ENCODE measurements at places on chromosomes 11 and 22.

GRCh38 chr11:29962243-29962642, 54.6 kb downstream of the KCNA4 start:
- no peak for DNase-seq

- DNase-seq: no peak
Measured at GRCh38 chr11:128424851-128425285, 162.5 kb downstream of the ETS1 start.

DNA sequence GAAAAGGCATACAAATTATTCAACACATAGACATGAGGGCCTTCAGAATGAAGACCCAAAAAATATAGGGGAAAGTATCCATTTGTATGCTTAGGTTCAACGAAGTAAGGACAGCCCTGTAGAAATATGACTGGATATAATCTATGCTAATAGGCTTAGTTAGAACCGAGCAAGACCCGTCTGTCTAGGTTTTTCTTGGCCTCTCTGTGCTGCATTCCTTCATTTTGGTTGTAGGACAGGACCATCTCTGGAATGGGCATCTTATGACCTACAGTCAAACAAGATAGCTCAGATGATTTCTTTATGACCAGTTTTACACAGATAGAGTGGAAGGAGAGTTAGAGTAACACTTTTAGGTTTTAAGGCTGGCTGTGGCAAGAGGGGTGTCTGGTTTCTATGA, 5.6 kb upstream of the MS4A7 start:
- DNase-seq: no peak

DNA sequence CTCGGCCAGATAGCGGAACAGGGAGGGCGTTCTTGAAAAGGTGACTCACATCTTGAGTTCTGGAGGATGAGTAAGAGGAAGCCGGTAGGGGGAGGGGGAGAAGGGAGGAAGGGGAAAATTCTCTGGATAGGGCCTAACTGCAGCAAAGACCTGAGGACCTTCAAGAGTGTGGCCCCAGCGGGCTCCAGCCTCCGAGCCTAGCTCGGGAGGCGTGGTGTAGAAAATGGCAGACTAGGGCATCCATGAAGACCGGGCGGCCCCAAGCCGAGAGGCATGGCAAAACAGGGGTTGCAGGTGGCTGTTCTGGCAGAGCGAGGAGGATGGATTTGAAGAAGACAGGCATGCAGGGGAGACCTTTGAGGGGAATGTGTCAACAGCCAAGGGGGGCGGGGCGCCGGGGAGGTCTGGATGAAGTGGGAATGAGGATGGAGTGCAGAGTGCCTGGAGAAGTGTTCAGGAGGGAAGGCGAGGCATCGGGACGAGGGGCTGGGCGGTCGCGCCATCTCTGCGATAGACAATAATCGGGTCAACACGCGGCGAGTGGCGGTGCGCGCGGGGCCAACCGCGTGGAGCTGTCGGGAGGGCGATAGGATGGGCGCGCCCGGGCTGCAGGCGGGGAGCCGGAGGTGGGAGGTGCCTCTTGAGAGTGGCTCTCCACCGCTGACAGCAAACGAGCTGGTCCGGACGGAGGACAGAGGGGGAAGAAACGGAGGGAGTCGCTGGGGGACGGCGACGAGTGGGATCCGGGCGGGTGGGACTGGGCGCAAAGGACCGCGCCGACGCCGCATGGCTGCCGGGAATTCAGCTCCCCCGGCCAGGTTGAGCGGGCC, 40.0 kb upstream of the CREB3L1 start:
- peak; percentile 19 for DNase-seq

- no peak for DNase-seq
Measured at GRCh38 chr11:78425399-78426070, 7.9 kb upstream of the GAB2 start.

GRCh38 chr11:27028561-27028965, 12.1 kb upstream of the BBOX1 start:
- DNase-seq: no peak

DNA sequence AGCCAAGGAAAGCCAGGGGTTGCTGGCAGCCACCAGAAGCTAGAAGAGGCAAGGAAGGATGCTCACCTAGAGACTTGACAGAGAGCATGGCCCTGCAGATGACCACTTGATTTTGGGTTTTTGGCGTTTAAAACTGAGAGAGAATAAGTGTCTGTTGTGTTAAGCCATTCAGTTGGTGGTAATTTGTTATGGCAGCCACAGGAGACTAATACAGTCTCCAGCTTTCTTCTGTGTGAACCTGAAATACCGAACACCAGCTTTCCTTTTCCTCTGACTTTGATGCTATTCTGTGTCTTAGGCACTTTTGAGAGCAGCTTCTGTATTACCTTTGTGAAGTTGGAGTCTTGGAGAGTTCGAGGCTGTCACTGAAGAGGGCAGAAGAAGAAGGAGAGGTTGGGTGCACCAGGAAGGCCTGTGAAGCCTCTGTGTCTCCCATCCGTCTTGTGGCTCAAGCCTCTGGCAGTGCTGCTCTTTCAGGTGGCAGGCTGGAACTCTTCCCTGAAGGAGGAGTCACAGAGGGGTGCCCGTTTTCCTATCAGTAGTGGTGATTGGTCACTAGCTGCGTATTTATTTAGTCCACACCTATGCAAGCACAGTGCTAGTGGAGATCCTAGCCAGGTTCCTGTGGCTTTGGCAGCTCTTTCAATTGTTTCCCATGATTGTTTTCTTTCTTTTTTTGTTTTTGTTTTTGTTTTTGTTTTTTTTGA, 2.5 kb downstream of the TBC1D22A start:
- DNase-seq: no peak

DNA sequence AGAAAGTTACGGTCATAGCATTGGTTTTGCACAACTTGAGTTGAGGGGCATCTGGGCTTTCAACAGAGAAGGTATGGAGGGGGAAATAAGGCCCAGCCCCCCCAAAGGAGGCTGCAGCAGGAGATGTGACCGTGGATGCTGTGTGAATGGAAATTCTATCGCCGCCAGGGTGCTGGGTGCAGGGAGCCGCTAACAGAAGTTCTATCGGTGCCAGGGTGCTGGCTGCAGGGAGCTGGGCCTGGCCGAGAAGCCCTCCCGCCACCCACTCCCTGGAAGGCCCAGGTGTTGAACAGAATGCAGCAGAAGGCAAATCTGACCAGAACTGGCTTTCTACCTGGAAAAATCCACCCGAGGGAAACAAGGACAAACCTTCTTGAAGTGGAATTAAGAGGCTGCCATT, 115.0 kb downstream of the SHANK2 start:
- DNase-seq: no peak

GRCh38 chr11:114496915-114497314, 57.6 kb downstream of the REXO2 start:
- no peak for DNase-seq

DNA sequence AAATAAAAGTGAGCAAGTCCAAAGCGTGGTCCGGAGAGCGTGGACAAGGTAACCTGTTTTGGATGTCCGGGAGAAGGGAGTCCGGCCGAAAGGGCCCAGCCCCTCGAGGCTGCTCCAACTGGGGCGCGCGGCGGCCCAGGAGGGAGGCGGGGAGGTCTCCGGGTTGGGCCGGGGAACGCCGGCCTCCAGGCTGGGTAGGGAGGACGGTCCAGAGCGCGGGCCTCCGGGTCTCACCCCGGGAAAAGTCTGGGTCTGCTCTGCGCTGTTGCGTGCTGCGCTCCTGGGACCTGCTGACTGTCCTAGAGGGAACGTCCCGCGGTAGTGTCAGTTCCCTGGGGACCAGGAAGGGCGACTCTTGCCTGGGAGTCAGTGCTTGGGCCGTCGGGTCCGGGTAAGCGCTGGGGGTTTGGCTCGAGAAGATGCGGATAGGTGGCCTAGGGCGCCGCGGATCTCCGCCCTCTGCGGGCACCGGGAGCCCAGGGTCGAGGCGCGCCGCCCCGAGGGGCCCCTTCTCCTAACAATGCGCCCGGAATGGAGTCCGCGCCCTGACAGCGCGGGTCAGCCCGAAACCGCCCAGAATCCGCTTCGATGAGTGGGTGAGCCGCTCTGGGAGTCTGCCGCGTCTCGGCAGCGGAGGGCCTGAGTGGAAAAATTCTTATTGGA, 988 bp upstream of the FLI1 start:
- DNase-seq: peak; percentile 32

DNA sequence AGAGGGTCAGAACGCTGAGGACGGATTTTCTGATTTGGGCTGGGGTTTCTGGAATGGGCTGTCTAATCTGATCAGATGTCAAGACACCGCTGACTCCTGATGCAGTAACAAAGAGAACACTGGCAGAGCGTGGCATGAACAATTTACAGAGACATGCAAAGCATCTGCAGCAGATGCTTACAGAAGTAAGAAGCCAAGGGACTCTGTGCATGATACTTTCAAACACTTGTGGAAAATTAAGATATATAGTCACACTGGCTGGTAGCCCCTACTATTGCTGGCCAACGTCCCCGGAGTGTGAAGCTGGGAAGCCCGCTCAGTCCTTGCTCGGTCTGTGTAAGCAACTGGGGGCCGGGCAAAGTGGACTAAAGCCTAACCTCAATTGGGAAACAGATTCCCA, 903.7 kb downstream of the BRD1 start:
- no peak for DNase-seq

DNA sequence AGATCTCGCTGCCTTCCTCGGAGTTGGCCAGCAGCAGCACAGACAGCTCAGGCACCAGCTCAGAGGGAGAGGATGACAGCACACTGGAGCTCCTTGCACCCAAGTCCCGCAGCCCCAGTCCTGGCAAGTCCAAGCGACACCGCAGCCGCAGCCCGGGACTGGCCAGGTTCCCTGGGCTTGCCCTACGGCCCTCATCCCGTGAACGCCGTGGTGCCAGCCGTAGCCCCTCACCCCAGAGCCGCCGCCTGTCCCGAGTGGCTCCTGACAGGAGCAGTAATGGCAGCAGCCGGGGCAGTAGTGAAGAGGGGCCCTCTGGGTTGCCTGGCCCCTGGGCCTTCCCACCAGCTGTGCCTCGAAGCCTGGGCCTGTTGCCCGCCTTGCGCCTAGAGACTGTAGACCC, 6.4 kb downstream of the PLA2G3 start:
- no peak for DNase-seq

DNA sequence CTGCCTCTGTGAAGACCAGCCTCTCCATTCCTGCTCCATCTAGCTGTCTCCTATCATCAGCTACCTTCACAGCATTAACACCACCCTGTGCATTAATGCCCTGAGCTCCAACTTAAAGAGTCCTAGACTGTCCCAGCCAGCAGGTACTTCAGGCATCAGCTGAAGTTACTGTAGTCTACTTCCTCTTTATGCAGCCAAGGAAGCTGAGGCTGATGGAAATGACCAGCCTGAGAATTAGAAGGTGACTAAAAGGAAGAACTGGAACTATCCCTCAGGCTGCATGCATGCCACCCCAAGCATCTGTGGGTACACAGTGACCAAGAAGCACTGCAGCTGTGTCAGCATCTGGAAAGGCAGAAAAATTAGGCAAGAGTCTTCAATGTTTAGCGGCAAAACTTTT, 28.2 kb downstream of the MS4A10 start:
- DNase-seq: no peak

DNA sequence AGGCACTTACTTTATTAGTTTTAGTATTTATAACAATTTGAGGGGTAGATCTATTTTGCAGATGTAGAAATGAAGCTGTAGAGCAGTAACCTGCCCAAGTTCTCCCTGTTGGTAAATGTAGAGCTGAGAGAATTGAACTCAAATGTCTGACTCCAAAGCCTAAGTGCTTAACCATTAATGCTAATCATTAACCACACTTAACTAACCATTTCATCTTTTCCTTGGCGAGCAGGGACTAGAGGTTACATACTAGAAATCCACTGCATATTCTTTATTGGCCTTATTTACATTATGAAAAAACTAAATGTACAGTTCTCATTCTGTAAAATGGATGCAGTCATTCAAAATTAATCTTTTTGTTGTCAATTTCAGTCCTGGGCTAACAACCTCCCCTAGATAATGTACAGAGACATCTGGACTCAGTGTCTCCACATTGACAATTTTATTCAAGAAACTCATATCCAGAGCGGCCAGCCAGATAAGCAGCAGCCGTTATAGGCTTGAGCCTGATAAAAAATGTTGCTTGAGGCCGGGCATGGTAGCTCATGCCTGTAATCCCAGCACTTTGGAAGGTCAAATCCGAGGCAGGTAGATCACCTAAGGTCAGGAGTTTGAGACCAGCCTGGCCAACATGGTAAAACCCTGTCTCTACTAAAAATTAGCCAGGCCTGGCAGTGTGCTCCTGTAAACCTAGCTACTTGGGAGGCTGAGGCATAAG, 76.7 kb upstream of the PICALM start:
- DNase-seq: no peak

GRCh38 chr22:37053310-37054055, 1.9 kb downstream of the KCTD17 start:
- no peak for DNase-seq

GRCh38 chr11:48090174-48090573, 109.8 kb downstream of the PTPRJ start:
- DNase-seq: no peak

DNA sequence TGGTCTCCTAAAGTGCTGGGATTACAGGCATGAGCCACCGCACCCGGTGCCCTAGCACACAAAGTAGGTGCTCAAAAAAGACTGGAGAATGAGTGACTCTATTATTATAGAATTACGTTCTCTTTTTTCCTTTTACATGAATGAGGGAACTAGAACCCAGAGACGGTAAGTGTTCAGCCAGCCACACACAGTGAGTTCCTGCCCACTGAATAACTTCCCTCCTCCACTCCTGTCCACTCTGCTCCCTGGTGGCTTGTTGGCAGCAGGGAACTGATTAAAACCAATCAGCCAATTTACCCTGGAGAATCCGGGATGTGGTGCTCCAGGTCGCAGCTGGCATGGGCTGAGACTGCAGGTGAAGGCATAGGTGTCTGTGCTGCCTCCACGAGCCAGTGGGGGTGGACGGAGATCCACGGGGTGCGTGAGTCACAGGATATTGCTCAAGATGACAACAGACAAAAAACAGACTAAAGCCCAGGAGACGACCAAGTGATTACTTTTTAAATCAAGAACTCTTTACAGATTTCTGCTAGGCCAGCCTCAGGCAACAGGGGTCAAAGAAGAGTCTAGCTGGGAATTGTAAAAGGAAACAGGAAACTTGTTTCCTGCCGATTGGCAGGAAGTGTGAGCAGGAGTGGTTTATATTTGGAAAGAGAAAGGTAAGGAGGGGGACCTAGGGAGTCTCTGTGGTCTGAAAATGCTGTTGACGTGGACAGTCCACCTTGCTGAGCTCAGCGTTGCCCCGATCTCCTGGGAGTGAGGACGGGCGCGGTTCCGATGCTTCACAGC, 95.2 kb upstream of the TP53I11 start:
- no peak for DNase-seq
